ENCODE measurements at places on chromosomes 3 and 15.

- no peak for DNase-seq
Measured at GRCh38 chr15:42457445-42458442, 33.2 kb downstream of the ZNF106 start.

- DNase-seq, result no peak
Measured at GRCh38 chr3:155350571-155350970, 57.1 kb upstream of the STRIT1 start.

- DNase-seq, result no peak
Measured at GRCh38 chr3:106348139-106348690, 479.4 kb upstream of the CBLB start.

DNA sequence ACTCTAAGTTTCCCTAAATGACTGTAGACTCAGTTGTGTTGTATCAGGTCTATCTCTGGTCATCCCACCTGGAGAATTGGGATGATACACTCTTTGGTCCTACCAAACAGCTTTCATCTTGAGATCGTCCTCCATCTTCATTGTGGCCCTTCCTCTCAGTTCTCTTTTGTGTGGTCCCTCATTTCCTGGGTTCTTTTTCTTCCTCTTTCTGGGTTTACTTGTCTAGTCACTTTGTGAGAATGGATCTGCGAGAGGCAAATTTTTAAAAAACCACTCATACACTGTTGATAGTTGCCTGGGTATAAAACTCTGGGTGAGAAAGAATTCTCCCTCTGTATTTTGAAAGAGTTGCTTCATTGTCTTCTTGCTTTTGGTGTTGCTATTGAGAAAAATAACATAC, 6.0 kb upstream of the AMOTL2 start:
- no peak for DNase-seq

DNA sequence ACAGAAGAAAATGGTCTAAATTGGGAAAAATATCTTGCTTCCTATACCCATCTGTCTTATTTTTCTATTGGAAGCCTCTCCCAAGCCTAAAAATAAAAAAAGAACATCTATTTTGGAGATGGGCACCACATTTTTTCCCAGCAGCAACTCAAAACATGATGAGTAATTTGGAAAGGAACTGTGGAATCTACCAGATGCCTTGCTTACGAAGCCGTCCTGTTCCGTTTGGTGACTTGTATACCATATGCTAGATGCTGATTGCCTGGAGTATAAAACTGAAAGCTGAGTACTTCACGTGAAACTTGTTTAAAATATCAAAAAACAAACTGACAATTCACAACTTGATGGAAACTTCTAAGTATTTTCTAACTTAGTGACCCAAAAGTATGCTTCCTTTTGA, 491.0 kb downstream of the ROBO2 start:
- DNase-seq, result no peak

- no peak for DNase-seq
Measured at GRCh38 chr3:136883967-136884720, 22.1 kb downstream of the NCK1 start.
